ENCODE measurements at places on chromosomes 5 and 9. TPM values are rescaled to one million over a fixed set of nuclear protein-coding genes. Genes with fewer than 3 reads are reported as not detected.

CYLC2 gene
- polyA plus RNA-seq, result not detected

MRPS2 gene
- 303 TPM for polyA plus RNA-seq

ROPN1L gene
- polyA plus RNA-seq, result 0.13 TPM

DNA sequence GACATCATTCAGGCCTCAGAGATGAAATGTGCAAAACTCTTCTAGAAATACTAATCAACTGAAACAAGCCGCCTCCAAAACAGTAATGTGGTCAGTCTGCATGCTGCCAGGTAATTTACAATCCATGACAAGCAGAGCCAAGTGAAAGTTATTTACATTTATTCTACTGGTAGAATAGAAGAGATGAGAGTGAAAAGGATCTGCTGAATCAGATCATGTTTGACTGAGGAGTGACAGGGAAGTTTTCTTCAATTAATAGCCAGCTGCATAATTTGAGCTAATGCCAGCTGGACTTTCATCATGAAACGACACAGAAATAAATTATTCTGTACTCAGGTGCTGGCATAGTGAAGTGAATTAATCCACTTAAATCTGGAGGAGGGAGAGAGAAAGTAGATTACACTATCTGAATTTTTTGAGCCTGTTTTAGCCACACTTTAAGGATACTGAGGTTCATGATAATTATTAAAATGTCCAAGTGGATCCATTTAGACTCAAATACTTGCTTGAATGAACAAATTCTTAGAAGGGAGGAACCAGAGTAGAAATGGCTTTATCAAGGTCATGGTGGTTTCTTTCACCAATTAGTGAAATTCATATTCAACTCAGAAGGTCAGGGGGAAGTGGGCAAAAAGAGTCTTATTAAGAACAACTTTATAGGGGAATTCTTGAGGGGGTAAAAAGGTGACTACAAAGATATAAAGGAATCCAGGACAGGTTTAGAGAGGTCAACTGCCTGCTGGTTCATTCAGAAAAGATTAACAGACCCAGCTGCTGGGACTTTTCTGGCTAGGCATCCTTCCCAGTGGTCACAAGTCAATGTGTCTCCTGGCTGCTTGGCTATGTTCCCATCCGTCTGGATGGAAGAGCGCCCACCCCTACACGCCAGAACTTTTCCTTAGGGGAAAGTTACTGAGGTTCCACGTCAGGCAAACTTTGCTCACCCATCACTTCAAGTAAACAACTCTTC lies 350.4 kb downstream of the PDE4D start:
- DNase-seq, result peak; percentile 95

DNA sequence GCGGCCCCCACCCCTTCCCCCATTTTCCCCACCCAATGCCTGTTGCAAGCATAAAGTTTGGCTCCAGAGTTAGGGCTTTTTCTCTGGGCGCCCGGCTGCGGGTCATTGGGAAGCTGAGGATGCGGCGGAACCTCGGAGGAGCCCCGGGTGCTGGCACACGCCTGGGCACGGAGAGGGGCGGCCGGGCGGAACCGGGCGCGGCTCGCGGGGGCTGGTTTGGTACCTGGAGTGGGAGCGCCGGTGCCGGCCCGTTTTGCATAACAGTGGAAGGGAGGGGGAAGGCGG lies 1.2 kb downstream of the PPARGC1B start:
- no peak for DNase-seq

GRCh38 chr9:96398582-96399324 lies 15.2 kb upstream of the SLC35D2 start:
- DNase-seq, result peak; percentile 57

DNA sequence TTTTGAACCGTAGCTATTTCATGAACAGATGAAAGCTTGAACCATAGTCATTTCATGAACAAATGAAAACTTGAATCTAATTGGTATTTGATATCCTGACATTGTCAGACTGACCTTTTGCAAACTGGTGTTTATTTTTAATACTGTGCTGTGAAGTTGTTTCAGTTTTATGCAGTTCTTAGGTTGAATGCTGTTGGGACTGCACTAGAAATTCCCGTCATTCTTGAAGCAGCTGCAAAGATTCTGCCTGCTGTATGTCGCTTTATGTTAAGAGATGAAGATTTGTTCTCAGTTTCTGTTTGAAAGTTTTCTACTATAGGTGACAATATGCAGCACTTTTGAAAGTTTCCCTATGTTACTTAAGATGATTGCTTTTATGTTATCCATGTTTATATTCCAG lies 22.5 kb upstream of the FAM120AOS start:
- DNase-seq, result peak; percentile 25
